ENCODE measurements at places on chromosomes 4 and X. TPM values are rescaled to one million over a fixed set of nuclear protein-coding genes. Genes with fewer than 3 reads are reported as not detected.
A peak's percentile ranks its signal among the peaks of the same experiment; 100 is the strongest.

UBE2A gene
- total RNA-seq = 42.2 TPM

STATH gene
- total RNA-seq = not detected

PCDH18 gene
- 16.6 TPM for total RNA-seq

ATP1B4 gene
- not detected for total RNA-seq

- DNase-seq = no peak
Measured at GRCh38 chr4:153022241-153022715, 86.2 kb downstream of the FHDC1 start.

- DNase-seq = peak; percentile 84
Measured at GRCh38 chrX:43958529-43958928, 14.7 kb downstream of the NDP start.

GRCh38 chr4:41213625-41214135 lies 662 bp downstream of the APBB2 start:
- DNase-seq = no peak

DNA sequence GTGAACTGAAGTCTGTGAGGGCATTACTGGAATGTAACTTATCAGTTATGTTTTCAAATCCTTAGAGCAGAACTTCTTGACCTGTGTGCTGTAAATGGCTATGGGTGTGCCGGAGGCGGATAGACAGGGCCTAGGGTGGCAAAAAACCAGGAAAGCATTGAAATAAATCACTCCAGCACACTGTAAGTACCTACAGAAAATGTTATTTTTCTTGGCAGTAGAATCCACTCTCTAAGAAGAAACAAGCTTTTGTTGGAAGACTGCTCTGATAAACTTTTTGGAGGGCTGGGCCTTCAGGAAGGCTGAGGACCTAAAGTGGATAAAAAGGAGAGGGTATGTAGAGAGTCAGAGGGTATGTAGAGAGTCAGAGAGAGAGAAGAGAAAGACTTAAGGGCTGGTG lies 14.9 kb downstream of the CPE start:
- no peak for DNase-seq

- DNase-seq = no peak
Measured at GRCh38 chrX:20001588-20001987, 10.7 kb upstream of the BCLAF3 start.

- peak; percentile 56 for DNase-seq
Measured at GRCh38 chr4:87498446-87498900, 30.7 kb downstream of the SPARCL1 start.

DNA sequence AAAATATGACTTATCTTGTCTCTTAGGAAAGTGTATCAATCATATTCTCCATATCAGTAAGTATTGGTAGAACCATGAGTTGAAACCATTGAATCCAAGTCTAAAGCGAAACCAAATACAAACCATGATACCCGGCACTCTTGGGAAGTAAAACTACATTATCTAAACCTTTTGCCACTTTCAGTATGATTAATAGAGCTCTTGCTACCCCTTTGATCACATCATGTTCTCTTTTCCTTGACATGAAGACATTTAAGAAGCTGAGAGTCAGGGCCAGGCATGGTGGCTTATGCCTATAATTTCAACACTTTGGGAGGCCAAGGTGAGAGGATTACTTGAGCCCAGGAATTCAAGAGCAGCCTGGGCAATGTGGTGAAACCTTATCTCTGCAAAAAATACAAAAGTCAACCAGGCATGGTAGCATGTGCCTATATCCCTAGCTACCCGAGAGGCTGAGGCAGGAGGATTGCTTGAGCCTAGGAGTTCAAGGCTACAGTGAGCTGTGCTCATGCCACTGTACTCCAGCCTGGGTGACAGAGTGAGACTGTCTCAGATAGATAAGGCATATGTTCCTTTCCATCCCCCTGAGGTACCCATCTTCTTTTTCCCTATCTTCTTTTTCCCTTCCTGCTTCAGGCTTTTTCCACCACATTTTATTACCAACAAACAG lies 45.4 kb downstream of the CEP135 start:
- no peak for DNase-seq

GRCh38 chr4:3201718-3202702 lies 46.9 kb upstream of the MSANTD1 start:
- DNase-seq = peak; percentile 84

GRCh38 chr4:86294883-86295282 lies 65.0 kb downstream of the MAPK10 start:
- DNase-seq = no peak

GRCh38 chr4:113772319-113772718 lies 10.8 kb upstream of the CAMK2D start:
- DNase-seq = no peak

GRCh38 chrX:9357518-9358114 lies 107.2 kb upstream of the TBL1X start:
- DNase-seq = no peak

DNA sequence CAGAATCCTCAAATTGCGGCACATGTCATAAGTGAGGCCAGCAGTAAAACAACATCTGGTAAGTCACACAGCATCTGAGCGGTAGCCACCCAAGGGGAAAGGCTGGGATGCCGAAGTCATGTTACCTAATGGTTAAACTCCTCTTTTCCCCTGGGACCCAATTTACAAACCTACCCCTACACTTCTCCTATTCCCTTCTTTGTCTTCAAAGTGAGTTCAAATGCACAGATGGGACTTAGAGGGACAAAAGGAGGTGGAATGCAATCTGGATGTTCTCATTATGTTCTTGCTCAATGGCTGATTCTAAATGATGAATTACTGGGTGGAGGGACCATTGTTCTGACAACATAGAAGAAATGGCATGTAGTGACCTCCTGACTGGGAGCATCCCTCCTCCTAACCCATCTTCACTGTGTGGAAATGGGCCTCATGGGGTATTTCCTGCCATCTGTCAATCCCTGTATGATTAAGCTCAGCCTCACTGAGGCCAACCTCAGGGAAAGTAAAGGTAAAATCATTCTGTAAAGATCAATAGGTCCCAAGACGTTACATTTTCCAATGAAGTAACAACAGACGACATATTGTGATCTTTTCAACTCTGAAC lies 8.5 kb downstream of the CD40LG start:
- DNase-seq = no peak

DNA sequence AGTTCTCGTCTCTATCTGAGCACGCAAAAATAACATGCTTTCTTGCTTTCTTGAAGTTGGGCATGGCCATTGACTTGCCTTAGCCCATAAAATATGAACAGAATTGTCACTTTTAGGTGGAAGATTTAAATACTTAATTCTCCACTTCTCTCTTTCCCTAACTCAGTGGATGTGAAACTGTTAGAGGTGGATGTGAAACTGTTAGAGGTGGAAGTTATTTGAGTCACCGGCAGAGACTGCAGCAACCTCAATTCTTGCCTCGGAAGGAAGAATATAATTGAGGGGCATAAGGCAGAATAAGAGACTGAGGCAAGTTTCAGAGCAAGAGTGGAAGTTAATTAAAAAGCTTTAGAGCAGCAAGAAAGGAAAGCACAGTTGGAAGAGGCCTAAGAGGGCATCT lies 2.8 kb upstream of the PARM1 start:
- DNase-seq = no peak

DNA sequence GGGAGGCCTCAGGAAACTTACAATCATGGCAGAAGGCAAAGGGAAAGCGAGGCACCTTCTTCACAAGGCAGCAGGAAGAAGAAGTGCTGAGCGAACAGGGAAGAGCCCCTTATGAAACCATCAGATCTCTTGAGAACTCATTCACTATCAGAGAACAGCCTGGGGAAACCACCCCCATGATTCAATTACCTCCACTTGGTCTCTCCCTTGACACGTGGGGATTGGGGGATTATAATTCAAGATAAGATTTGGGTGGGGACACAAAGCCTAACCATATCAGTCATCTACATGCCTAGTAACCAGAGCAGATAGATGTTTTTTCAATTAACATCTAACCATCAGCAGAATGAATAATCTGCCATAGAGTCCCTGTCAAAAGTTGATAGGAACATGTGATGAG lies 30.4 kb downstream of the FAM13A start:
- DNase-seq = no peak

DNA sequence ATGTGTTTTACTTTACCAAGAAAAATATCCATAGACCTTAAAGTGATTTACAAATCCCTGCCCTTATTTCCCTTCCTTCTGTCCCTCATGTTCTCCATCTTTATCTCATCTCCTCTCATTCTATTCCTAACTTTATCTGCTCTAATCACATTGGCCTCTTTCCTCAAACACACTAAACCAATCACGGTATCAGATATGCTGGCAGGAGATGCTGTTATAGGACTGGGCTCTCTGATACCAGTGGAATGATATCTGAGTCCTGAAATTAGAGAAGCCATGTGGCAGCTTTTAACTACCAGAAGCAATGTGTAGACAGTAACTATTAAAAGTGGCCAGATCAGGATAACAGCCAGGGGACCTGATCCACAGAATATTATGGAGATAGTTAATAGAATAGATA lies 49.9 kb upstream of the GIMD1 start:
- DNase-seq = no peak

DNA sequence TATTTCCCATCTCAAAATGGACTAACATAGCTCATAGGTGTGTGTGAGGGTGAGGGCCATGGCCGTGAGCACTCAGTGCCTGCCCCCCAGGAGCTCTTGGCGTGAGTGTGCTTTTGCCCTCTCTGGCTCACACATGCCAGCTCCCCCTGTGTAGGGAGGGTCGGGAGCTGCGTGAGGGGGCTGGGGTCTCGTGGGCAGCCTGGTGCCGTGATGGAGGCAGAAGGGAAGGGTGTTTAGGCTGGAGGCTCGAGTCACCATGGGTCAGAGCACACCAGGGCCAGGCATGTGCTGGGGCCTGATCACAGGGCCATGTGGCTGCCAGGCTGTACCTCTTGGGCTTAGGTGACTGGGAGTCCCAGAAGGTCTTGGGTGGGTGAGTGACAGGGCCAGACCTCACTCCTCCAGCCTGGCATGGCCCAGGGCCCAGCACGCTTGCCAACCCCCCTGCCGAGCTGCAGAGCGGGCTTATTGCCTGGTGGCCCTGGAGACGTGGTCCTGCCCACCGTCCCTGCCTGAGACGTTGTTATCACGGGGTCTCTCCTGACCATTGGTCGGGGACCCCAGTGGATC lies 44.0 kb downstream of the ADRA2C start:
- DNase-seq = no peak

- no peak for DNase-seq
Measured at GRCh38 chrX:49656533-49656932, 39.3 kb downstream of the PAGE1 start.

DNA sequence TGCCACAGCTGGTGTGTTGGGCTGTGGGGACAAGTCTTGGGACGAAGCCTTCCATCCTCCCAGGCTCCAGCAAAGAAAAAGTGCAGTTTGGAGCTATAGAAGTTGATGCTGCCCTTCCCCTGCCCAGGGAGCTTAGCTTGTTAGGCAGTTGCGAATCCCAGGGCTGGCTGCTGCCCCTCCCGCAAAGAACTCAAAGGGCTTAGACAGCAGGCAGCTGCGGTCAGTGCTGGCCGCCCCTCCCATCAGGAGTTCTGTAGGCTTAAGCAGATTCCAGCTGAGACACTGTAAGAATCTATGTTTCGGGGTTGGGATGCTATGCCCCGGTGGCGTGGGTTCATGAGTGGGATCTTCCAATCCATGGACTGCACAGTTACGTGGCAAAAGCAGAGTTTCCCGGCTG lies 956.7 kb downstream of the GLUD2 start:
- no peak for DNase-seq

DNA sequence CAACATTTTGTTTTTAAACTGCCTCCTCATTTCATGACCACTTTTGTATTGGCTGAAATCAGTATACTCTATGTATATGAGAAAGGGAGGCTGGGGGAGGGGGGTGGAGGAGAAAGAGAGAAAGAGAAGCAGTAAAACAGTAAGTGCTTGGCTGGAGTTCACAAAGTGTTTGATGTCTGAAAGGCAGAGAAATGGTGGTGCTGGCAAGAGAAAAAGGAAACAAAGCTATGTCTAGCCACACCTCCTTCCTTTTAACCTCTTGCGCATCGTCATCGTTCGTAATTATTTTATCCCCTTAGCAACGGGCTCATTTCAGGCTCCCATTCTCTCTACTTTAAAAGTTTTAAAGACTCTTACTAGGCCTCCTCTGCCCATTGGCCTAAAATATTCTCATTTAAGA lies 25.6 kb downstream of the RPA4 start:
- DNase-seq = peak; percentile 13

DNA sequence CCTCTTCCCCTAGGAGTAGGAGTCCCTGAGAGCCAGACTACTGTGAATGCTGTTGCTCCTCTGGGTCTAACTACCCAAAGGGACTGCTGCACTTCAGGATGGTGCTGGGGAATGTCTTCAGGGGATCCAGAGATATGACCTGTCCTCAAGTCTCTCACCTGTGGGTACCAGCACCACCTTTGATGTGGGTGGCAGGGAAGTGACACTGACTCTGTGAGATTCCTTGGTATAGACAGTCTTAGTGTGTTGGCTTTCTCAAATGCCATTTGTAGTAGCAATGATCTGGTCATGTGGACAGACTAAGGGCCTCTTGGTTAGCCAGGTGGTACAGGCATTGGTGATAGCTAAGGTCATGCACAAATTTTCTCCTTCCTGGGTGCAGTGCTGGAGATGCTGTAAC lies 108.9 kb upstream of the ADAMTS3 start:
- DNase-seq = no peak

GRCh38 chr4:91636083-91636482 lies 667.7 kb upstream of the GRID2 start:
- no peak for DNase-seq

DNA sequence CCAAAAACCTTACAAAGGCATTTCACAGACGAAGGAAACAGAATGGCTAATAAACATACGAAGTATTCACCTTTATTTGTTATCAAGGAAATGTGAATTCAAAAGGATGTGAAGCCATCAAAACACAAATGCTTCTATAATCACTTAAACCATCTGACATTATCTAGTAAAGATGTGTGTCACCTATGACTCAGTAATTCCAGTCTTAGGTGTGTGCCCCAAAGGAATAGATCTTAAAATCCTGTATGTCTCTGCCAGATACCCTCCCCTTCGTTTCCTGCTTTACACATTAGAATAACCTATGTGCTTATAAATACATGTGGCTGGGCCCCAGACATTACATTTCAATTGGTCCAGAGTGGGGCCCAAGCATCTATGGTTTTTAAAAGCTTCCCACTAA lies 41.8 kb upstream of the CEP135 start:
- peak; percentile 16 for DNase-seq

- no peak for DNase-seq
Measured at GRCh38 chrX:124497386-124497785, 151.0 kb downstream of the SH2D1A start.

DNA sequence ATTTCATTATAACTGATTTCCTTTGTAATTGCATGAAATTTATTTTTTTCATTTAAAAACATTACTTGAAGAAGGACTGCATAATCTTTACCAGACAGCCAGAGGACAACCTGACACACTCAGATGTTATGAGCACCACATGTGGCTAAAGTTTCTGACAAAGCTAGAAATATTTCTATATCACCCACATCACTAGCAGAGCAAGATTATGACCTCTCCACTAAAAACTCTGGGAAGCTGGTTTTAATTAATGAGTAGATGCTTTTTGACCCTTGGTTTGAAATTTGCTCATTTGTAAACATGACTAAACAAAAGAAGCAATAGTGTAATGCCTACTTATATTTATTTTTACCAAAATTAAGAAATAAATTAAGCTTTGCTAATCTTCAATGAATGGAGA lies 661.5 kb upstream of the EPHA5 start:
- DNase-seq = no peak
